ENCODE measurements at places on chromosomes 16 and 17. TPM values are rescaled to one million over a fixed set of nuclear protein-coding genes. Genes with fewer than 3 reads are reported as not detected.
A peak's percentile ranks its signal among the peaks of the same experiment; 100 is the strongest.

C17orf78 gene
- total RNA-seq: not detected

CD300A gene
- total RNA-seq: 4.3 TPM

KRTAP9-8 gene
- not detected for total RNA-seq

- no peak overlapping the region for H3K27ac ChIP-seq
- H3K36me3 ChIP-seq: no peaks in the 10 kb centered on the region
- no peaks in the 10 kb centered on the region for H3K27me3 ChIP-seq
- no peak for DNase-seq
- no peak overlapping the region for H3K4me3 ChIP-seq
These were observed 461.0 kb upstream of the C16orf82 start for GRCh38 chr16:26605626-26606271.

GRCh38 chr16:56610017-56610608 is 1.7 kb downstream of the MT2A start:
- DNase-seq: no peak
- no peaks in the 10 kb centered on the region for H3K4me1 ChIP-seq
- no peaks in the 10 kb centered on the region for H3K27me3 ChIP-seq
- no peak overlapping the region for H3K4me3 ChIP-seq
- peak overlapping the region; percentile 94 for H3K27ac ChIP-seq
- no peaks in the 10 kb centered on the region for H3K36me3 ChIP-seq

DNA sequence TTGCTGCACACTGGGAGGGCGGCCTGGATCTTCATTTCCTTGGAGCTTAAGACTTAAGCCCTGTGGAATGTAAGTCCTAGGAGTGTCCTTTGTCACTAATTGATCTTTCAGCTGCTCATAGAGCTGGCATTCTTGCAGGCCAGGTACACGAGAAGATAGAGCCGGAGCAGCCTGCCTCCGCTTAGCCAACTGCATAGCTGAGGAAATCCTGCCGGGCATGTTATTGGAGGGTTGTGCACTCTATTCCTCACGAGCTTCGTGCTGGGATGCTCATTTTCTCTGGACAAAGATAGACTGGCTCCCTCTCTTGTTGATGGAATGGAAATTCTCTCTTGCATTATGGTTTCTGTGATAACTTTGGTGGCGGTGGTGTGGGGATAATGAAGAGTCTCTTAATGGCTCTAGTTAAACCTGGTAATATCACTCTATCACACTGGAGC is 76.9 kb downstream of the RPA1 start:
- H3K4me3 ChIP-seq: no peak overlapping the region
- H3K36me3 ChIP-seq: no peaks in the 10 kb centered on the region
- peak; percentile 2 for DNase-seq
- H3K4me1 ChIP-seq: no peaks in the 10 kb centered on the region

GRCh38 chr17:68035523-68036303 is at the start of gene KPNA2:
Gene KPNA2, plus strand, starts transcription at chr17:68035735. Its CDS starts 1,398 bp downstream, at chr17:68037133.
- no peaks in the 10 kb centered on the region for H3K4me1 ChIP-seq
- no peaks in the 10 kb centered on the region for H3K27me3 ChIP-seq
- peak; percentile 89 for DNase-seq
- H3K4me3 ChIP-seq: peak within 1 kb of the TSS; percentile 62
- no peaks in the 10 kb centered on the region for H3K36me3 ChIP-seq

DNA sequence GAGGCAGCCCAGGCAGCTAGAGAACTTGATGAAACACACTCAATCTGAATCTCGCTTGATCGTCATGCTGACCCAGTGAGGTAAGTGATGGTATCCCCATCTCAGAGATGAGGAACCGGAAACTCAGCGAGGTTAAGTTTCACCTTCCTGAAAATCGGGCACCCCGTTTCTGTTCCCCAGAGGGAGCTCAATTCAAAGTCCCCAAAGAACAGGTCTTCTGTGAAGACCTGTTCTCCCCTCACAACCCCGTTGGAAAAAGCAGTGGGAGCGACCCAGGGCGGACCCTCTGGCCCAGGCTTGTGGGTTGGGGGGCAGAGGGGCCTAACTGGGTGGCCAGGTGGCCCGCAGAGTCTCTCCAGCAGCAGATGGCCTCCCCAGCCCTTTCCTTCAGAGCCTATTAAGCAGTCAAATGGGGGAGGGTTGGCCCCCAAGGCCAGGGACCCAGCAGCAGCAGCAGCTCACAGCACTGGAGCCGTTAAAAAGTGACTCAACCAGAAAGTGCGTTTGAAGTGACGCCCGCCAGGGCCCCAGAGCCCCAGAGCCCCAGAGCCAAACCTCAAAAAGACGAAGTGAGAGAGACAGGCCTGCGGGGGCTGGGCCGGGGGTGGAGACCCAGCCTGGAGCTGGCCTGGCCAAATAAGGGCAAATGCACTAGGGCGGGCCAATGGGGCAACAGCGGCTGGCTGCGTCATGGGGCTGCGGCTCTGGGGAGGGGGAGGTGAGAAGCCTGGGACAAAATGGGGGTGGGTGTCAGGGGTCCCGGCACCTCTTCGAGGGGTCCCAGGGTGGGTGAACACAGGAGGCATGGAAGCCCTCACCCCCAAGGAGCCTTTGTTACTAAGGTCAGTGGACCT is 9.2 kb upstream of the TSPOAP1 start:
- H3K27ac ChIP-seq: peak overlapping the region; percentile 83
- H3K36me3 ChIP-seq: no peaks in the 10 kb centered on the region
- H3K4me1 ChIP-seq: no peaks in the 10 kb centered on the region
- DNase-seq: peak; percentile 63
- no peak overlapping the region for H3K4me3 ChIP-seq

DNA sequence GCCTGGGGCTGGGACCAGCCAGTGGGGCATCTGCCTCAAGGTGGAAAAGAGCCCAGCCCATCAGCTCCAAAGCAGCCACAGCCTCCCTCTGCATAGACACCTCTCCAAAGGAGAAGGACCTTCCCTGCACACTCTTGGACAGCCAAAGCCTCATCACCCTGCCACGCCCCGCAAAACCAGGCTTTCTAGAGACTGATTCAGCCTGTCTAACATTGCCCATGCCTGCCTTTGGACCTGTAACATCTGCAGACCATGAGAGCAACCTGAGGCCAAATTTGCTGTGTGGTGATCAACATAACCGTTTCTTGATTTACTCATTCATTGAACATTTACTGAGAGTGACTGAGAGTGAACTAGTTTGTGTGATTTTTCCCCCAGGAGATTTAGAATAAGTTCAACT is 219.7 kb upstream of the HSBP1 start:
- no peaks in the 10 kb centered on the region for H3K36me3 ChIP-seq
- DNase-seq: no peak
- H3K27ac ChIP-seq: no peak overlapping the region
- no peaks in the 10 kb centered on the region for H3K4me1 ChIP-seq
- no peaks in the 10 kb centered on the region for H3K27me3 ChIP-seq
- no peak overlapping the region for H3K4me3 ChIP-seq

- no peaks in the 10 kb centered on the region for H3K36me3 ChIP-seq
- no peak for DNase-seq
- no peaks in the 10 kb centered on the region for H3K27me3 ChIP-seq
These were observed 33.4 kb upstream of the ACSF3 start for GRCh38 chr16:89060207-89060794.

GRCh38 chr17:66221343-66221742 is 7.9 kb downstream of the APOH start:
- H3K4me1 ChIP-seq: no peaks in the 10 kb centered on the region
- no peaks in the 10 kb centered on the region for H3K36me3 ChIP-seq
- DNase-seq: no peak

GRCh38 chr17:13558588-13558987 is 43.1 kb downstream of the HS3ST3A1 start:
- H3K27ac ChIP-seq: no peak overlapping the region
- no peak for DNase-seq
- no peaks in the 10 kb centered on the region for H3K27me3 ChIP-seq
- no peaks in the 10 kb centered on the region for H3K36me3 ChIP-seq
- H3K4me1 ChIP-seq: no peaks in the 10 kb centered on the region

GRCh38 chr16:28623172-28623711 is 13.4 kb upstream of the SULT1A1 start:
- peak overlapping the region; percentile 56 for H3K27ac ChIP-seq
- H3K4me3 ChIP-seq: peak overlapping the region; percentile 57
- H3K27me3 ChIP-seq: no peaks in the 10 kb centered on the region
- H3K36me3 ChIP-seq: no peaks in the 10 kb centered on the region
- H3K4me1 ChIP-seq: no peaks in the 10 kb centered on the region

GRCh38 chr16:85523602-85524364 is 89.3 kb upstream of the GSE1 start:
- DNase-seq: peak; percentile 80
- H3K27me3 ChIP-seq: no peaks in the 10 kb centered on the region
- H3K36me3 ChIP-seq: no peaks in the 10 kb centered on the region
- peaks cover 38% of the 10 kb centered on the region for H3K4me1 ChIP-seq

DNA sequence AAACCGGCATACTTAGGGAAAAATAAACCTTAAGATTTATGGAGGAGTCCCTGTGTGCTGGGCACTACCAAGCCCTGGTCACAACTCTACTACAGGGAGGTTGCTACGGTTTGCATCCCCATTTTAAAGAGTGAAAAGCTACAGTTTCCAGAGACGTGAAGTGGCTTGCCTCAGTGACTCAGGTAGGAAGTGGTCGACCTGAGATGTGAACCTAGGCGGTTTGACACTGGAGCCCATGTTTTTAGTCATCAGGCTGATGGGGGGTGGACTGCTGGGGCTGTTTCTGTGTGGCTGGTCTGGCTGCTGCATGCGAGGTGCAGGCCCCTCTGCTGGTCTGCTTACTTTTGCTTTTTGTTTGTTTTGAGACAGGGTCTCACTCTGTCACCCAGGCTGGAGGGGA is 6.6 kb downstream of the COX6A2 start:
- DNase-seq: no peak
- H3K27me3 ChIP-seq: no peaks in the 10 kb centered on the region
- no peaks in the 10 kb centered on the region for H3K4me1 ChIP-seq
- no peak overlapping the region for H3K4me3 ChIP-seq
